SW 1271 (cell line): ENCODE measurements at places on chromosomes 12 and 14.

DNA sequence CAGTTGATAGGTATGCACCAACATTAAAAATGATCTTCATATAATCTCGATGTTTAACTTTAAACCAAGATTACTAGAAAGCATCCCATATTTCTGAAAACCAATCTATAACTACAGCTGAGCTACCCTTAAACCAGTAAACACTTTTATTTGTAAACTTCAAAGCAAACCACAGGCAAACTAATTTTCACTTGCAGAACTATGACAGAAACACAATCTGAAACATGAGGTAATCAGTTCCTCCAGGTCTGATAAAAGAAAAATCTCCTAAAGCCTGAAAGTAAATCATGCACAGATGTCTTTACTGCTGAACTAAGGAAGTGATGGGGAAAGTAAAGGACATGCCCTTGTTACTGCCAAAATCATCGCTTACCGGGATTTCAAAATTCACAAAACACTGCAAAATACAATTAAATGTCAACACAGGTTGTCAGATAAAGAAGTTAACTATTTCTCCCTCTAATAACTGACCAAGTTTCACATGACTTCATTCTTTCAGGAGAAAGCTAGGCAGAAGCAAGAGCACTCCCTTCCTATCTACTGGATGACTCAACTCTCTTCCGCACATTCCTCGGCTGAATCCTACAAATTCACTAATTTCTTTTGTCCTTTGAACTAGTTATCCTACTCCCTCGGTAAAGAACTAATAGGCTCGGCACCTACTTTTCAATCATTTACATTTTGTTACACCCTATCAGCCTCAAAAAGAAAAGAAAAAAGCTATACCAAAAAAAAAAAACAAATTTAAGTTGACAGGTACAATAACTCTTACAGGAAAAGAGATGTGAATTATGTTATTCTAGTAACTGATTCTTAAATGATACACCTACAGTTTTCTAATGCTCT, 1.4 kb downstream of the EEA1 start:
- DNase-seq: peak; percentile 67

DNA sequence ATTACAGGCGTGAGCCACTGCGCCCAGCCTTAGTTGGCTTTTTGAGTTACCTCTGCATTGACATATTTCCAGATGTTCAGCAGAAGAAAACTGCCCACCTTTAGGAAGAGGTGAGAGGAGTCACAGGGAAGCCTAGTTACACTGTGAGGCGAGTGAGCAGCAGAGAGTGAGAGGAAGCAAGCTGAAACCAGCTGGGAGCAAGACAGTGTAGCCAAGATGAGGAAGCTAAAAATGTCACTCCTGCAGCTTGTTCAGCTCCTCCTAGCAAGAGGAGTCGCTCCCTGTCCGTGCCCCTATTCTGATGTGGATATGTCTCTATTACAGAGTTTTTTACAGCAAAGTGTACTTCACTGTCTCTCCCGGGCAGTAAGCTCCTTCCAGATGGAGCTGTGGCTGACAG, 127.6 kb downstream of the GXYLT1 start:
- DNase-seq: no peak

DNA sequence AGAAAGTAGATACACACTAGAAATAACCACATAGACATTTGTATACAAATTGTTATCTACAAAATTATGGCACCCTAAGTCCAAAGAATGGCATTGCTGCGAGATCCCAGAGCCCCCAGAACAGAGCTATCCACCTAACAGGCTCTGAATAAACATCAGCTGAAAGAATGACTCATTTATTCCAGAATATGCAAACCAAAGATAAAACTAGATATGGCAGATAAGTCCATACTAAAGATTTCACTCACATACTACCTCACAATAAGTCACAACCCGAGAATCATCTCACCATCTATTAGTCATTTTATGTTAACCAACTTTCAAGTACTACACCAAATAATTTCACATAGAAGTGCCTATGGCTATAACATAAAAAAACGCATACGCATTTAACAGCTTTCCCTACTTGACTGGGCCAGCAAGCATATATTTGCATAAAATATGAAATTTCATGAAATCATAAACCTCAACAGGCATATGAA, 5.6 kb downstream of the CNIH1 start:
- DNase-seq: no peak

DNA sequence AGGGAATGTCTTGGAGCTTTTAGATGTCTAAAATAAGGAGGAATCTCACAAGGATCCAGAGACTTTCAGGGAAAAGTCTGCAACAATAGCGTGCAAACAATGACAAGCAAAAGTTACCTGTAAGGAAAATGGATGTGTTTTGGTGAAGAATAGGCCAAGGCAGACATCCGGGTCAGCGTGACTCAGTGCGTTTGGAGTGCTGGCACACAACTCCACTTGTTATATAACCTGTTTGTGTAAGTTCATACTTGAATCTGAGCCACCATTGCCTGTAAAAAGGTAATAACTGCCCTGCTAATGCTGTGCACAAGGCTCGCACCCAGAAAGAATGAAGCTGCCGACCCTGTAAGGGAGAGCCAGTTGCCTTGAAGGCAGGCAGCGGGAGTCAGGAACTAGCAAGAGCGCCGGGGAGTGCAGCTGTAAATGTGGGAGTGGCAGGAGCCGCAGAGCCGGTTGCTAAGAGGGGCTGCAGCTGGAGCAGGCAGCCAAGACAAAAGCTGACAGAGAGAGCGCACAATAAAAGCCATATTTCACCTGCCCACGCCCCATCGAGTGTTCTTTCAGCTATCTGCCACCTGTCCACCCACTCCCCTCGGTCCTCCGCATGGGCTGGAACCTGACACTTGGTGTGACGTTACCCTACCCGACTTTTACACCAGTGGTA, 638.5 kb upstream of the MIS18BP1 start:
- DNase-seq: no peak

GRCh38 chr14:45068396-45068795, 15.5 kb upstream of the PRPF39 start:
- DNase-seq: no peak

- DNase-seq: no peak
Measured at GRCh38 chr12:55626154-55626553, 10.5 kb upstream of the OR10P1 start.

- no peak for DNase-seq
Measured at GRCh38 chr14:83863042-83863774, 1666.7 kb upstream of the FLRT2 start.

DNA sequence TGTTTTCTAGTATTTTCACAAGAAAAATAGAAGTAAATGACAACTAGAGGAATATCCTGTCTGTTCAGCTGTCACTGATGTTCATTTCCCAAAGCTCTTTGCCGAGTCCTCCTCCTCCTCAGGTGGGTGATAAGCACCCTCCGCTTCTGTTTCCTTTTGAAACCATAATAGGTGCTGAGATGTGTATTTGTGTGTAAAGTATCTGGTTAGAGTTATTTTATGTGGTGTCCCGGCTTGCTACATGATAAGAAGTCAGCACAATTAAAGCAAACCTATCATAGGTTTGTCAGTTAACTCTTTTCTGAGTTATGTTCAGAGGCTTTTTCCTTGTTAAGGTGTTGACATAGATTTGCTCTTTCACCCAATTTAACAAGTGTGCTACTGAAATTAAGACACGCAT, 82.4 kb downstream of the PIWIL1 start:
- DNase-seq: no peak

GRCh38 chr12:2543801-2544200, 251.0 kb upstream of the FKBP4 start:
- no peak for DNase-seq

GRCh38 chr12:85531341-85531740, 251.3 kb downstream of the ALX1 start:
- no peak for DNase-seq

- no peak for DNase-seq
Measured at GRCh38 chr14:73722581-73722980, 8.4 kb upstream of the PNMA1 start.

- no peak for DNase-seq
Measured at GRCh38 chr12:121537814-121538698, 42.8 kb downstream of the KDM2B start.

DNA sequence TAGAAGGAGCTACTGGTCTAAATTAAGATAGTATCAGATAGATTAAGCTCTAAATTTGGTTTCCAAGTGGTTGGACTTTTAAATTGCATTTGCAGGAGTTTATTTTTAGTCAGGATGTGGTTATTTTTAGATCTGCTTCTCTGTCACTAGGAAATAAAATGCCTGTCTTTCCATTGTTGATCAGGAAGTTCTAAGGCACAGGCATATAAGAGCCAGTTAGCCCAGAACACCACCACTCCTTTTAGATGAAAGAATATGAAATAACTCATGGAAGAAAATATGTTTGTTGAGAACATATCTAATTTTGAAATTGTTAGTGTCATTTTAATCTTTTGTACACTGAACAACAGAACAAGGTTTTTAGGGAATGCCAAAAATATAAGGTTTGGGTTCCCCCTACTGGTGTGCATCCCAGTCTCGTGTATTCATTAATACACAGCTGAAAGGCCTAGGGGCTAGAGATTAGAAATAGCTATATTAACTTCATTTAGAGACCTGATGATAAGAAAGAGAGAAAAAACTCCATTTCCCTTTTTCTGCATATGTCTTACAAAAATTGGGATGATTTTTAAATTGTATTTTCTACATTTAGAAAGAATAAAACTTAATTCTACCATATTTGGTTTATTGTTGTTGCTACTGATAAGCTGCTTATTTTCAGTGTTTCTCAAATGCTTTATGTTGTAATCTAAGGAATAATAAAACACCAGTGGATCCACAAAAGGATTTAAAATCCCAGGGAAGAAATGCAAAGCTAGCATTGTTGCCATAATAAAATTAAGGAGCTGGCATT, 67.2 kb downstream of the RIC8B start:
- peak; percentile 52 for DNase-seq

- DNase-seq: no peak
Measured at GRCh38 chr12:52964556-52965336, 15.8 kb downstream of the KRT18 start.

DNA sequence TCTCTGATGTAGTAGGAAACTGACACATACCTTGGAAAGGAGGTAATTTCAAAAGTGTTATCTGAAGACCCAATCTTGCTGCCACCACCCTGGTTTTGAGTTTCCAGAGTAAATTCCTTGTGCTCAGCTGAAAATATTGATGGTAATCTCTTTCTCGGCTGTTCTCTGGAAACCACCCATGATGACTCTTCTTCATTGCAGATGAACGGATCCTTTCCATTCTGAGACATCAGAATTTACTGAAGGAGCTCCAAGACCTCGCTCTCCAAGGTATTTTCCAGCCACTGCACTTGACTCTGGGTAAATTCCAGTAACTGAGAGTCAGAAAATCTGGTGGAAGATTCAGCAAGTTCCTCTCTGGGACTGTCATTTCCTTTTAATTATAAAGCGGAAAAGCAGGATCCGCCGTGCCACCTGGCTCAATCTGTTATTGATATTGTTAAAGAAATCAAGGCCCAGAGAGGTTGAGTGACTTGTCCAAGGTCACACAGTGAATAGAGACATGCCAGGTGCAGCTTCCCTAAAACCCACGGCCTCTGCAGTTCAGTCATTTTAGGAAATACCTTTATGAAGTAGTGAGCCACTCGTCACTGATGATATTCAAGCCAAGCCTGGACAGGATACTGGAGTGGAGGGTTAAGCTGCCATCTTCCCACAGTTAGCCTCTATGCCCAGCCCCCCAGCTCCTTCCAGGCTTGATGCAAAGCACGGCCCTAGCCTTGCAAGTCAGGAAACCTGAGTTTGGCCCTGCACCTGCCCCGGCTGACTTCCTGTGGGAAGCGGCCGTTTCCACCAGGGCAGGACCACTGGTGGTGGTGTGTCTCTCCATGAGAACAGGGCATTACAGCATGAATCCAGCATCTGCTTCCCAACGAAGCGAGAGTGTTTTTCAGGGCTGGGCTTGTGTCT, 4.7 kb downstream of the CHGA start:
- DNase-seq: no peak

- no peak for DNase-seq
Measured at GRCh38 chr12:119115296-119115905, 63.3 kb upstream of the HSPB8 start.

- no peak for DNase-seq
Measured at GRCh38 chr12:62006076-62006732, 254.0 kb upstream of the USP15 start.

GRCh38 chr12:76879710-76880518, 1.1 kb upstream of the CSRP2 start:
- DNase-seq: no peak

DNA sequence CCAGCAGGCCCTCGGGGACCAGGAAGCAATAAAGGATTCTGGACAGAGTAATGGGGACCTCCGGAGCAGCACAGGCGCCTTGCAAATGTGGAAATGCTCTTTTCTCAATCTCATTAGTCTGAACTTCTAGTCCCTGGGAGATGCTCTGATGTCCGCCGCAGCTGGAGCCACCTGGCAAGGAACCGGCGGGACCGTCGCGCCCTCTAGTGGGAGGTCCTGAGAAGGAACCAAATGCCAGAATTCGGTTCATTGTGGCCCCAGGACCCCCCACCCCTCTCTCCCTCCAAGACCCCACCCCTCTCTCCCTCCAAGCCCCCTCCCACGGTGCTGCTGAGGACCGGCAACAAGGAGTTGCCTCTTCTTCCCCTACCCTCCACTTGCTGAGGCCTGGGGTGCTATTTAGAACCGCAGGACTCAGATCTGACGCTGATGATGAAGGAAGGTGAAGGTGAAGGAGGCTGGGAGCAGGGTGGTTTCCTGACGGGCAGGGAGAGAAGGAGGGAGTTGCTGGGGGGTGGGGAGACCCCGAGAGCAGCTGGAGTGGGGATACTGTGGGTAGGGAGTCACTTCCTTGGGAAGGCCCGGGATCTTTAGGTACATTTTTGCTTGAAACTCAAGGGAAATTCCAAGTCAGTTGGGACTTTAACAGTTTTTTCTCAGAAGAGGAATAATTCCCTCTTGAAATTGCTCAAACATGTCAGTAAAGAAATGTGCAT, 42.5 kb downstream of the SMIM41 start:
- DNase-seq: peak; percentile 20

- no peak for DNase-seq
Measured at GRCh38 chr12:80698256-80698655, 9.2 kb upstream of the MYF6 start.

GRCh38 chr12:40351976-40352375, 127.2 kb downstream of the LRRK2 start:
- no peak for DNase-seq

DNA sequence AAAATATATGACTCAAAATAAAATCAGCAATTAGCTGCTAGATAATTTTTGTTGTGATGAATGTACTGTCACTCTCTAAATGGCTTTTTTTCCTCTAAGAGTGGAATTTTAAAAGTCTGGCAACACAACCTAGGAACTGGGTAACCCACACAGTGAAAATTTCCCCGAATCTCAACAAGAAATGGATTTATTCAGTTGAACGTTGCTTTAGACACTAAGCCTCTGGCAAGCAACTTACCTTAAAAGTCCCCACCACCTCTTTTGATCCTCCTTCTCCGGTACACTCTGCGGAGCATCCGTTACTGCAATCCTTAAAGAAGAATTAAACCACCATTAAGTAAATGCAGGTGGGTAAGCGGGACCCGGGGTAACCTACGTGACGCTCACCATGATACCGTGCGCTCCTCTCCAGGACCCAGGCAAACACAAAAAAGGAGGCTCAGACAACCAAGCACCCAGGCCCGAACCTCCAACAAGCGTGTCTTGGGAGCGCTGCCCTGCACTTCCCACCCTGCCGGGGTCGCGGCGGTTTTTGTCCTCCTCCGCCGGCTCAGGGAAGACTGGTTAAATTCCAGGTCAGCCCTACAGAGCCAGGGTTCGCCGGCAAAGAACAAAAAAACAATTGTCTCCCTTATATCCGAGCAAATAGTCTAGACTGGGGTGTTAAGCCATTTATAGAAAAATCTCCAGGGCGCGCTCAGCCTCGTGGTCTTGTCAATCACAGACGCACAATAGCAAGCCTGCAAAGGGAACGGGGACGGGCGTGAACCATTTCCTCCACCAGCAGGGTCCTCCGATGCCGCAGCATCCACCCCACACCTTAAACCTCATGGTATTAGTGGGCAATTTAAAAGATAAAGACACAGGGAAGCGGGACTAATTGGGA, 47.1 kb downstream of the BCAT1 start:
- DNase-seq: no peak
